ENCODE measurements at places on chromosomes 3 and 15.

- no peak for DNase-seq
Measured at GRCh38 chr3:50325113-50325480, 2.6 kb upstream of the HYAL2 start.

- peak; percentile 72 for DNase-seq
Measured at GRCh38 chr3:71875461-71875947, 90.6 kb upstream of the PROK2 start.

GRCh38 chr15:65535192-65535591 lies 4.9 kb downstream of the HACD3 start:
- DNase-seq: no peak

- no peak for DNase-seq
Measured at GRCh38 chr3:169965562-169966427, 812 bp upstream of the SEC62 start.

GRCh38 chr3:66372681-66373350 lies 128.0 kb downstream of the LRIG1 start:
- no peak for DNase-seq

DNA sequence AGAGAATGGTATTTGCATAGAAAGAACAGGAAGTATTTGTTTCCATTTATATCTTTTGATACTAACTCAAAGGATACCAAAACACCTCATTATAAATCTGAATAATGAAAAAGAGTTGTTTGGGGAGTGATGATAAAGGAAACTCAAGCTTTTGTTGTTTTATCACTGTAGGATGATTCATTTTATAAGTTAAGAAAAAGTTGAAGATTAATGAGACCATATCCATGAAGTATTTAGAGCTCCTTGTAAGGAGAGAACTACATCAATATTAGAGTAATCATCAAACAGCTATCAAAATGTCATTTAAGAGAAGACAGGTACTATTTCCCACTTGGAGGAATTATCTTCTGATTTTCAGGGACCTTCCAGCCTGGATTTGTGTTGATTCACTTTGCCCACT lies 92.5 kb downstream of the EPHB1 start:
- DNase-seq: no peak

DNA sequence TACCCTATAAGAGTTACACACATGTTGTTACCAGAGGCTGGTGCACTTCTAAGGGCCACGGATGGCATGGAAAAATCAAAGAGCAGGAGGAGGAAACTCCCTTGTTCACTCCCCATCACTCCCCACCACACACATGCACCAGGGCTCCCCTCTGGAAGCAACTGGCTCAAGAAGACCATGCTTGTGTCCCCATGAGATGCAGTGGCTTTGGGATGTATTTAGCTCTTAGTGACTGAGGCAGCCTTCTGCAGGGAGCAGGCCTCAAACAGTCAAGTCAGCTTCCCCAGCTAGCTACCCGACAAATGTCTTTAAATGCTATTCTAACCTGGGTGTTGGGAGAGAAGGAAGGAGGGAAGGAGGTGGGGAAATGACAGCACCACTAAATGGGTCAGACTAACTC lies 32.9 kb upstream of the RAD18 start:
- no peak for DNase-seq

GRCh38 chr15:100627789-100628395 lies 25.5 kb downstream of the ASB7 start:
- peak; percentile 15 for DNase-seq

- no peak for DNase-seq
Measured at GRCh38 chr15:55398243-55398642, 9.9 kb downstream of the CCPG1 start.

DNA sequence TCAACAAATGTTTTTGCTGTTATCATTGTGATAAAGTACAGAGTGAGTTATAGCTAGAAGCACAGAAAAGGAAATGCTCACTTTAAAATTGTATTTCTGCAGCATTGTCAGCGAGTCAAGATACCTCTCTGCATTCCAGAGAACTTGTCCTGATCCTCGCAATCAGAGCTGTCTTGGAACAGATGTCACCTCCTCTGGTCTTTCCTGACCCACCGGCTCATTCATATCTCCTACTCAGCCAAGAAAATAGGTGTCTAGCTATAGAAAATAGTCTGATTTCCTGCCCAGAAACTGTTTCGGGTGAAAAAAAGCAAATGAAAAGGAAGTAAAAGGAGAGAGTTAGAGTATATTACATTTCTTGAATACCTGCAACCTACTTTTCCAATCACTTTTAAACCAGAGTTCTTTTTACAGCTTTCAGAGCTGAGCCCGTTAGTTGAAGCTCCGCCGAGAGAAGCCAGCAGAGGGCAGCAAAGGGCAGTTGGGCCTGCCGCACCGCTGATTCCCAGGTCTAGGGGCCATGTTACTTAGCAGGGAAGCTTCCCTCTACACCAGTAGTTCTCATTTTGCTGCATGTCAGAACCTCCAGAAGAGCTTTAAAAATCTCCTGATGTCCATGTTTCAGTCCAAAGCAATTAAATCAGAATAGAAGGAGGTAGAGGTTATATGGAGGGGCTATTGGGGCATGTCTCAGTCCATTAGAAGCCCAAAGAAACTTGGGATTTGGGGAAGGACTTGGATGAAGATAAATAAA lies 185.7 kb upstream of the THRB start:
- no peak for DNase-seq

GRCh38 chr3:65406470-65406869 lies 632.2 kb downstream of the MAGI1 start:
- DNase-seq: no peak

- DNase-seq: no peak
Measured at GRCh38 chr3:20857636-20858035, 671.6 kb upstream of the SGO1 start.

- no peak for DNase-seq
Measured at GRCh38 chr3:12601072-12601471, 44.2 kb downstream of the MKRN2 start.

GRCh38 chr15:70050441-70050840 lies 47.3 kb downstream of the TLE3 start:
- DNase-seq: no peak

DNA sequence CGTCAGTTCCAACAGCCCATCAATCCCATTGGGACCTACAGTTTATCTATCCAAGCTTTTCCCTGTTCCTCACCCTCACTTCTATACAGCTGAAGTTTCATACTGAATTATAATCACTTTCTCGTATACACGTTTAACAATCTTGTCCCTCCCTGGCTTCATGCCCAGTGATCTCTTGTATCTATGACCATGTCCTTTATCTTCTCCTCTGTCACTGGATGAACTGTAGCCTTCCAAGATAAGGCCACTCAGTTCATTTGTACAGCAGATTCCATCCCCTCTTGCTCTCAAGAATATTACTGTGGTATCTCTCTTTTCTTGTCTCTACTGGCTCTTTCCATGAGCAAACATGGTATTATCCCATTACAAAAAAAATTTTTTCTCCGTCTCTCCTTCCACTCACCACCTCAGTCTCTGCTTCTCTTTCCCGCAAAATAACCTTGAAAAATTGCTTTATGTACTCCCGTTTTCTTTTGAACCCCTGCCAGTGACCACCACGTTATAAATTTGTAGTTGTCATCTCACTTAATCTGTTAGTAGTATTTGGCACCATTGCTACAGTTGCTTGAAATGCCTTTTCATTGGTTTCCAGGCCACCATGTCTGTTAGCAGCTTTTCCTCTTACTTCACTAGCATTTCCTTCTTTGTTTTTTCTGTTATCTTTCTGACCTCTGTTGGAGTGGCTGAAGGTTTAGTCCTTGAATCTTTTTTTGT lies 9.4 kb downstream of the CTNNB1 start:
- no peak for DNase-seq

- DNase-seq: no peak
Measured at GRCh38 chr15:76864586-76864985, 40.6 kb downstream of the SCAPER start.

DNA sequence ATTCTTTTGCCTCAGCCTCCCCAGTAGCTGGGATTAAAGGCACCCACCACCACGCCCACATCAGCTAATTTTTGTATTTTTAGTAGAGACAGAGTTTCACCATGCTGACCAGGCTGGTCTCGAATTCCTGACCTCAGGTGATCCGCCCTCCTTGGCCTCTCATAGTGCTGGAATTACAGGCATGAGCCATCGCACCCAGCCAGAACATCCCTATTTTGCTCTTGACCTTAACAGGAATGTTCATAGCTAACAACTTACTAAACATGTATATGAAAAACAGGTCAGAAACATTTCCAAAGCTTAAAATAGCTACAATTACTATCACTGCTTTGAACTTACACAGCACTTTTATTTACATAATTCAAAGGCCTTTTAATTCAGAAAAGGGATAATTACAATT lies 33.7 kb downstream of the UQCC5 start:
- no peak for DNase-seq

- DNase-seq: no peak
Measured at GRCh38 chr3:168139947-168140346, 44.2 kb upstream of the GOLIM4 start.

GRCh38 chr15:88644741-88645140 lies 5.9 kb downstream of the ISG20 start:
- DNase-seq: no peak

GRCh38 chr3:138594150-138594934 lies at the start of gene CEP70:
CEP70 (minus strand) TSS chr3:138594260; CDS start chr3:138572927, 21,333 bp downstream.
- DNase-seq: peak; percentile 79

GRCh38 chr3:53254509-53255422 lies 1.1 kb downstream of the TKT start:
- no peak for DNase-seq

DNA sequence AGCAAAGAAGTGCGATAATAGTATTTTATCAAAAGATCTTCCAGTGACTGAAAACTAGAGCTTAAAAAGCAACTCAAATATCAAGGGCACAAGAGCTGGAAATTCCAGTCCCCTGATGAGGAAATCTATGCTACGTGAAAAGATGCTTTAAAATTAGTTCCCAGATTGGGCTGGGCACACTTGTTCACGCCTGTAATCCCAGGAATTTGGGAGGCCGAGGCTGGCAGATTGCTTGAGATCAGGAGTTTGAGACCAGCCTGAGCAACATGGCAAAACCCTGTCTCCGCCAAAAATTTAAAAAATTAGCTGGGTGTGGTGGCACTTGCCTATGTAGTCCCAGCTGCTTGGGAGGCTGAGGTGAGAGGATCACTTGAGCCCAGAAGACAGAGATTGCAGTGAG lies 138.8 kb downstream of the SEMA6D start:
- DNase-seq: no peak

GRCh38 chr3:134315286-134316106 lies 58.8 kb downstream of the AMOTL2 start:
- no peak for DNase-seq

DNA sequence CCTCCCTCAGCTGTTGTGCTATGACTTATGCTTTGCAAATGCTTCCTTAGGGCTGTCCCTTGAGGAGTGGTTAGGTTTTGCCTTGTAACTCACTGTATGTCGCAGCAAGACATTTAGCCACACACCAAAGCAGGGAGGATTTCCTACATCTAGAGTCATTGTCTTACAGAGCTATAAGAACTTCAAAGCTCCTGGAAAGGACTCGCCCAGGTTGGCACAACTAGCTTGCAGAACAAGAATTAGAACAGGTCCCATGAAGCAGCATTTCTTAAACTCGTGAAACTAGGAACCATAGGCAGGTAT lies 19.4 kb upstream of the ACAP2 start:
- no peak for DNase-seq

- DNase-seq: no peak
Measured at GRCh38 chr3:17078926-17079465, 194.2 kb downstream of the PLCL2 start.

DNA sequence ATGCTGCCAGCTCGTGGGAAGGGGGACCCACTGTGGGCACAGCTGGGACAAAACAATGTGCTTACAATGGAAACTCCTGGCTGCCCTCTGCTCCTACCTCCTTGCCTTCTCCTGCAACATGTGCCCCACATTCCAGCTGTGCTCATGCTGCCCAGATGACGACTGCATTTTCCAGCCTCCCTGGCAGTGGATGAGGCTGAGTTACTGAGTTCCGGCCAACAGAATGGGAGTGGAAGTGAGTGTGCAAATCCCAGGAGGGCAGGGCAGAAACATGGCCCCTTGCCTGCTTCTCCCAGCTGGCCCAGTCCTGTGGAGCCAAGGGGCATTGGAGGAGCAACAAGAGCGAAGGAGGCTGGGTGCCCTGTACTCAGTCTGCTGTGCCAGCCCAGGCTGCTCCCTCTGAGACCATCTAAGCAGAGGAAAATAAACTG lies 17.1 kb downstream of the KLF15 start:
- no peak for DNase-seq

Measured in stimulated activated CD4-positive, alpha-beta T cell treated with anti-CD3 and anti-CD28 coated beads, Interleukin-1b, Interleukin-23, amount 100 ng/mL, for 4 hours (primary cell).